ENCODE measurements at places on chromosomes 2 and 18.

DNA sequence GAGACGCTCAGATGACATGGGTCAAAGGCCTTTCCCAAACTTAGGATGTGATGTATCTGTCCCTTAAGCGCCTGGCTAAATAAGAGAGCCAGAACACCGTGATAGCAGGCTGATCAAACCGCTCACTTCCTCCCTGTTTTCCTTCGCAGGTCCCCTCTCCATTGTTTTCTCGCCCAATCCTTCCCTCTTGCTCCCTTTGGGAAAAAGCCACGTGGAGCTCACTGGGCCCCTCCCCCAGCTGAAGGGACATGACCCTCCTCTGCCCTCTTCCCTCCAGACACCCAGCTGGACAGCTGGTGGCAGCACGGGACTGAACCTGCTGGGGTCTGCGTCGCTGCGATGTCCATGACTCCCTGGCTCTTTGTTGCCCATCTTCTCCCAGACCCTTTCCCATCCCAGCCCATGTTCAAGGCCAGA is 201.7 kb downstream of the TNS1 start:
- peak; percentile 20 for DNase-seq

- DNase-seq: no peak
Measured at GRCh38 chr2:240053173-240054155, at the start of gene OR6B3. Gene OR6B3, minus strand, starts transcription at chr2:240053521.

DNA sequence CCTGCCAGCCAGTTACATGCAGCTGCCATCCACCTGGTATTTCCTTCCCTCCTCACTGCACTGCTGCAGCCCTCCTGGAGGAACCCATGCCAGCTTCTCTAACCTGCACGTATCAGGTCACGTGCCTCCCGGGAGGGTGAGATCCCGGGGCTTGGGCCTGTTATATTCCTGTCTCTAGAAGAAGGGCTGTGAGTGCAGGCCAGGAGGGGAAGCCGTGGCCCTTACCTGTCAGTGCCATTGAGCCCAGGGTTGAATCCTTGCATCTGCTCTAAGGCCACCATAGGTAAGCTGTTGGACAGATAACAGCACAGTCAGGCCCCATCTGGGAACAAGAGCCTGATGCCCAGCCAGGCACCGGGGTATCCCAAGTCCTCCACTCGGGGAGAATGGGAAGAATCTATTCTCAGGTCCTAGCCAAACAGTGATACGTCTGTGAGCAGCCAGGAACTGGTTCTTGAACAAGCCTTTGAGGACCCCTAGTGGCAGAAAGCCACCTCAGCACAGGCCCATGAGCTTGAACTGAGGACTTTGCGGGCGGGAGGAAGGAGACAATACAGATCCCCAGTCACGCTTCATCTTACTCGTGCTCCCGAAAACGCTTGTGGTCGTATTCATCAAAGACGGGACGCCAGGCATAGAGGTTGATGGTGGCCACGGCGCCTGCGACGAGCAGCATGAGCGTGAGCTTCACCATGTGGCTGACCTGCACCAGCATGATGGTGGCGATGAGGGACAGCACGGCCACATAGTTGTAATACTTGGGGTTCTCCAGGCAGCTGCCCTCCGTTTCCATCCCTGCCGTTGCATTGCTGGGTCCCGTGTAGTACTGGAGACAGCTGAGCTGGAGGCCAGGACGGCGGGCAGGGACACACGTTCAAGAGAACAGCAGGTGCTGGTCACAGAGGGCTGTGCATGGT is 34.4 kb downstream of the CENPO start:
- DNase-seq: peak; percentile 80

- no peak for DNase-seq
Measured at GRCh38 chr2:136394136-136395060, 276.4 kb upstream of the CXCR4 start.

- no peak for DNase-seq
Measured at GRCh38 chr2:15808944-15809343, 131.4 kb upstream of the MYCN start.

GRCh38 chr2:19854596-19855541 is 46.9 kb downstream of the TTC32 start:
- no peak for DNase-seq

DNA sequence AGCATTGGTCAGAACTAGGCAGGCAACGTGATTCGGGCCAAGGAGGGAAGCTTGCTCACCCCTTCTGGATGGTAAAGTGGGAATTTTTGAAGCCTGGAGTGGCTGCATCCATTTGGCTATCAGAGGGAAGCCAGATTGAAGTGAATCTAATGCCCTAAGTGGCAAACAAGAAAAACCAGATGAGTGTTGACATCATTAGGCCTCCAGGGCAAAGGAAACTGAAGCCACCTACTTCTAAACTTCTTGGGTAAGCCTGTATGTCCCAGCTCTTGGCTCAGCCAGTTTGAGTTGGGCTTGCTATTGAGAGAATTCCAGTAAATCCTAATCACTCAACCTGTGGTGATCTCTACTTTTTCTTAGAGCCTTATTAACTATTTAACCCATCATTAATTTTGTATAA is 20.9 kb downstream of the SOX11 start:
- DNase-seq: no peak

DNA sequence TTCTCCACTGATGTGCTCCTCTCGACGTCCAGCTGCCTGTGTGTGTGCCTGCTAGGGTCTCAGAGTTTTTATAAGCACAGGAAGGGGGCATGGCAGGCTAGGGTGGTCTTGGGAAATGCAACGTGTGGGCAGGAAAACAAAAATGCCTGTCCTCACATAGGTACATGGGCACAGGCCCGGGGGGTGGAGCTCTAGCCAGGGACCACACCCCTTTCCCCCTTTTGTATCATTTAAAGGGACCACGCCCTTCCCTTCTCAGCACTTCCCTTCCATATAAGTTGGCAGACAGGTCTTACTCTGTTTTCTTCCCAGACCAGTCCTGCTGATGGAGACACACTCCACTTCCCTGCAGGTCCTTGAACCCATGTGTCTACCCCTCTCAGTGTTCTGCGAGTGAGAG is 645.0 kb downstream of the CBLN2 start:
- no peak for DNase-seq

- DNase-seq: peak; percentile 21
Measured at GRCh38 chr2:118670838-118671237, 176.6 kb downstream of the EN1 start.

DNA sequence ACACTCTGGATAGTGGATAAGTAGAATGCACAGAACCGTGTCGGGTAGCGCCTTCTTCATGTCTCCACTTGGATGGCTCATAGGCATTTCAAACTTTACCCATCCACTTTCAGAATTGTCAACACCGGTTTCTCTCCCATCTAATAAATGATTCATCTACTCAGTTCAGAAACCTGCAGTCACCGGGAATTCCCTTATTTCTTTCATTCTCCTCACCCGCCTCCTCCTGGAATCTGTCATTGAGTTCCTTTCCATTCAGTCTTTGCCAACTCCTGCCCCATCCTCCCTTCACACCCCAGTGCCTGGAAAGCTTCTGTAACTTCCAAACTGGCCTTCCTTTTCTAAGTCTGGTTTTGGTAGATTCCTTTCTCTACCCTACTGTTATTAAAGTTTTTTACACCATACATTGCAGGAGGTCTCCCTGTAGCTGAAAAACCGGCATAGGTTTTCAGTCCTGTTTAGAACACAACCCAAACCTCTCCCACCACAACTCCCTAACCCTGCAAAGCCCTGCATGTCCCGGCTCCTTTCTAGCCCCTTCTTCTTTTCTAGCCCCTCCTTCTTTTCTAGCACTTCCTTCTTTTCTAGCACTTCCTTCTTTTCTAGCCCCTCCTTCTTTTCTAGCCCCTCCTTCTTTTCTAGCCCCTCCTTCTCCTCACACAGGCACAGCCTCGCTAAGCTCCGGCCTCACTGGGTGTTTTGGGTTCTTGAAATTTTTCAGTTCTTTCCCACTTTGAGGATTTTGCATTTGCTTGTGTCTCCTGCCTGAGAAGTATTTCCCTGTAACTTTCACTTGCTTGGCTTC is 133.9 kb upstream of the KLHL14 start:
- DNase-seq: no peak

DNA sequence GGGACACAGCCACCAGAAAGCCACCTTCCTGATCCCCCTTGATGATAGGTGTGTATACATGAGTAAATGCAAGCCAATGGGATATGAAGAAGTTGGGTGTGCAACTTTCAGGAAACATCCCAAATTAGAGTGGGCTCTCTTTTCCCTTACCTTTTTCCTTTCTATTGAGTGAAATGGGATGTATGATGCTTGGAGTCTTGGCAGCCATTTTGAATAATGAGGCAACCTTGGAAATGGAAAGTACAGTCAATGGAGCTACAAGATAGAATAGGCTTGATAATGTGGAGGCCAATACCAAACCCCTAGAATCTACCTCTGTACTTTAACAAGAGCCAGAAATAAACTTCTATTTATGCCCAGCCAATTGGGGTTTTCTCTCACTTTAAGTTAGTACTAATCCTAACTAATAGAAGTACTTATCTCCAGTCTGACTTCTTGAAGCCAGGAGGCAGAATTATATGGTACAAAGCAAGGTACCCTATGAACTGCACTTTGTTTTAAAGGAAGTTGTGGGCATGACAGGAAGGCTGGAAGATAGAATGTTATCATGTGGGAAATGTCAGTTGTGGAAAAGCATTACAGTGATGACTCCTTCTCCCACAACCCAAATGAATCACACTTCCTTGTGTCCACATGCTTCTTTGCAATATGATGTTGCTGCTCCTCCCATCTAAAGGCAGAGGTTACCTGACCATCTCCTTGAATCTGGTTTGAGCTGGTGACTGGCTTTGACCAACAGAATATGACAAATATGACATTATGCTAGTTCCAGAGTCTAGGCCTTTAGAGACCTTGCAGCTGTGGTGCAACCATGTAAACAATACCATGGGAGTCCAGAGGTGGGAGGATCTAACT is 12.9 kb upstream of the NABP1 start:
- no peak for DNase-seq

GRCh38 chr2:206535260-206535986 is 92.1 kb downstream of the ADAM23 start:
- no peak for DNase-seq

GRCh38 chr2:24824966-24825882 is 32.0 kb downstream of the CENPO start:
- DNase-seq: peak; percentile 18

DNA sequence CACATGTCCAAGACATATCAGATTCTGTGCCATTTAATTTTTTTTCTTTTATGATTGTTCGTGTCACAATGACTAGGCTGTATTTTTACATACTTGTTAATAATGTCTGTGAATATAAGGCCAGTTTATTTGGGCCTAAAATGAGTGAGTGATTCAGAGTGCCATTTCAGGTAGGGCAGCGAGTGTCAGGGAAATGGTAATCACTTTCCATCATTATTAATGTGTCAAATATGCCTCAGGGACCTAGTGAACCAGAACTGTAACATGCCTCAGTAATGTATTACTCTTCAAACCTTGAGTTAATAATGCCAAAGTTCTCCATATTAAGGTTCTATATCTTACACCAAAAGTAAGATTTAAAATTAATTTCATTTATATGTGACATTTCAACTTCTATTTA is 8.6 kb downstream of the FAM171B start:
- no peak for DNase-seq

DNA sequence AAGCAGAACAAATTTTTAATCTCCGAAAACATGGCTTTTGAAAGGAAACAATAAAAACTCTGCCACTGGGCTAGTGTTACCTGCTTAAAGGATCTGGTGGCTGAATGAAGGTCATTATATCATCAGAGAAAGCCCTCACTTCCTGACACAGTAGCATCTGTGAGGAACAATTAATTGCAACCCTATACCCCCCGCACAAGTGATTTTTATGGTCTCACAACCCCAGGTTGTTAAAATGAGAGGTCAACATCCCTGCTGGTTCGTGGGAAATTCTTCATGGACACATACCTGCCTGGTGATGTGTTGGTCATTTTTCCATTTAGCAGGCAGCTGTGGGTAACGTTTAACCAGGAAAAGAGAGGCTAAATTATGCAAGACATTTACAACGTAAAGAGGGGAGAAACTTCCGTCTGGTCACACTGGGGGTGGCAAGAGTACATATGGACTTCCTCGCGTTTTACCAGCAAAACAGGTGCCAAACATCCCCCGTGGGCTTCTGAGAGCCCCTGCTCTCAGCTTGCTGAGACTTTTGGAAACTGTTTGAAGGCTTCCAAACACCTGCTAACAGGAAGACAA is 29.2 kb downstream of the NIFK start:
- DNase-seq: no peak

- peak; percentile 96 for DNase-seq
Measured at GRCh38 chr2:177264693-177265587, at the start of gene NFE2L2. Gene NFE2L2, minus strand, starts transcription at chr2:177264727. Its CDS starts 151 bp downstream, at chr2:177264576.

DNA sequence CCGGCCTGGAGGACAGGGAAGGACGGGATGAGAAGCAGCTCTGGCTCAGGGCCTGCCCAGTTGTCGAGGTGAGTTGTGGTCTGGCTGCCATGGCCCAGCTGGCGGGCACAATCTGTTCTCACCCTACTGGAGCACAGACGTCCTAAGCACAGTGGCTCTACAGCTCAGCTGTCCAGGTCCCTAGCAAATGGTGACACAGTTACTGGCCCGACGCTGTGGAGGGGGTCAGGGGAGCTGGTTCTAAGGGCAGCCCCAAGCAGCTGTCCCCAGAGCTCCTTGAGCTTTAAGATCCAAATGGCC is 32.9 kb downstream of the KCNK3 start:
- no peak for DNase-seq

- DNase-seq: no peak
Measured at GRCh38 chr18:56550121-56550520, 88.3 kb downstream of the TXNL1 start.

- DNase-seq: no peak
Measured at GRCh38 chr2:235561450-235561849, 67.6 kb downstream of the AGAP1 start.

DNA sequence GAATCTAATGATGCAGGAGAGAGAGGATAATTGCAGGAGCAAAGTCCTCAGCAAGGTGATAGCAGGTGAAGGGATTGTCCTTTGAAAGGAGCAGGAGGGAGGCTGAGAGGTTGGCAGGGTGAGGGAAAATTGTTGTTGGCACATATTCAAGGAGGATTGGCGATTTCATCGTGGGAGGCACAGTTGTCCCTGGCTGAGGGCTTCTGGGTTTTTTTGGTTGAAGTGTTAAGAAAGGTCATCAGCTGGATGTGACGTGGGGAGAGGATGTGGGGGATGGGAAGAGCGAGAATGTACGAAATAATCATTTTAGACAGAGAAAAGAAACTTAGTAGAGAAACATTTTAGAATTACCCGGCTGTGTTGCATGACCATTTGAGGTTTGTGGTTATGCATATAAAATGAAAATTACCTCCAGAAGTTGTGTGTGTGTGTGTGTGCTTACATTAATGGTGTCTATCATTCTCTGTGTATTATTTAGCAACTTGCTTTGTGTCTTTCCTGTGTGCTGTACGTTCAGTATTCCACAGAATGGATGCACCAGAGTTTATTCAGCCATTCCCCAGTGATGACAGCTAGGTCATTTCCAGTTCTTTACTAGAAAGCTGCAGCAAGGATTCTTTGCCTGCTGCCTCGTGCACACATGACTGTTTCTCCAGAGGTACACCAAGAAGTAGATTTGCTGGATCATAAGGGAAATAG is 67.6 kb downstream of the SDC1 start:
- DNase-seq: no peak

GRCh38 chr18:78828131-78828530 is 151.5 kb upstream of the SALL3 start:
- DNase-seq: no peak

GRCh38 chr2:127719301-127720218 is 18.3 kb downstream of the SFT2D3 start:
- DNase-seq: no peak

Measured in uterus (tissue), 4 donors.